Neuronal stem cell (in vitro differentiated cells): ENCODE measurements at places on chromosomes 12 and 14.

- no peaks in the 10 kb centered on the region for H3K36me3 ChIP-seq
- H3K27me3 ChIP-seq: no peaks in the 10 kb centered on the region
- peaks cover 6% of the 10 kb centered on the region for H3K4me1 ChIP-seq
- H3K27ac ChIP-seq: no peak overlapping the region
- H3K4me3 ChIP-seq: no peak overlapping the region
- no peak for DNase-seq
Observed at GRCh38 chr12:46555406-46555852, 182.9 kb upstream of the SLC38A2 start.

DNA sequence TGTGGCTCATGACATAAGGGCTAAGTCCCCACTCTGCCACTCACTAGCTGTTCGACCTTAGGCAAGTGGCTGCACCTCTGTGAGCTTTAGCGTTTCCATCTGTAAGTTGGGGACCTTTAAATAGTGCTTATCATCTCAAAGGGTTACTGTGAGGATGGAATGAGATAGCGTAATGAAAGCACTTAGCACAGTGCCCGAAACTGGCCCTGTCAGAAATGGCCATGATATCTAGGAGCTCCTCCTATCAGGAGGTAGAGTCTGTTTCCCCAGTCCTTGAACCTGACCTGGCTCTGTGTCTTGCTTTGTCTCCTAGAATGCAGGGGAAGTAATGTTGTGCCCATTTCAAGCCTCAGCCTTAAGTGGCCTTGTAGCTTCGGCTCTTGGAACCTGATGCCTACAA lies 211.0 kb downstream of the RBM19 start:
- no peaks in the 10 kb centered on the region for H3K4me1 ChIP-seq
- no peak overlapping the region for H3K4me3 ChIP-seq
- H3K27me3 ChIP-seq: no peaks in the 10 kb centered on the region
- H3K36me3 ChIP-seq: no peaks in the 10 kb centered on the region
- no peak for DNase-seq
- no peak overlapping the region for H3K27ac ChIP-seq

GRCh38 chr12:93047118-93047517 lies 118.0 kb upstream of the EEA1 start:
- no peak for DNase-seq
- H3K4me3 ChIP-seq: no peak overlapping the region
- peaks cover 8% of the 10 kb centered on the region for H3K4me1 ChIP-seq
- H3K36me3 ChIP-seq: no peaks in the 10 kb centered on the region
- no peak overlapping the region for H3K27ac ChIP-seq

DNA sequence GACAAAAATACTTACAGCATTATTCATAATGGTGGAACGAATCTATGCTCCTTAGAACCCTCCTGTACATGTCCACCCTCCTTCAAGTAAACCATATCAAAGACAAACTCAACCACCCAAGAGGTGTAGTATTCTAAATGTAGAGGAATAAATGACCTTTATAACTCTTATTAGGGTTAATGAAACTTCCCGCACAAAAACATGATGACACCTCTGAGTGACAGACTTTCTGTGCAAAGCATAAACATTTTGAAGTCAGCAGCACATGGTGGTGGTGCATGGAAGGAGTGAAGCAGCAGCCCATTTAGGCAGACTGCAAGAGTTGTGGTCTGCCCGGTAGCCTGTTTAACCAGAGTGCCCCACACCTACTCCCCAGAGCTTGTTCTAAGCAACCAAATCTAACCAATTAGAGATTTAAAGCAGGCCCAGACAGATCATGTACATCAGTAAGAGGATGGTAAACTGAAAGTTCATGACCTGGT lies 615 bp upstream of the ASB8 start:
- no peak for DNase-seq
- peak overlapping the region; percentile 36 for H3K27ac ChIP-seq
- H3K27me3 ChIP-seq: no peaks in the 10 kb centered on the region

GRCh38 chr14:95244587-95244986 lies 75.1 kb downstream of the CLMN start:
- H3K4me3 ChIP-seq: no peak overlapping the region
- H3K36me3 ChIP-seq: no peaks in the 10 kb centered on the region
- H3K4me1 ChIP-seq: peaks cover 5% of the 10 kb centered on the region
- no peak overlapping the region for H3K27ac ChIP-seq
- H3K27me3 ChIP-seq: no peaks in the 10 kb centered on the region
- DNase-seq: no peak

DNA sequence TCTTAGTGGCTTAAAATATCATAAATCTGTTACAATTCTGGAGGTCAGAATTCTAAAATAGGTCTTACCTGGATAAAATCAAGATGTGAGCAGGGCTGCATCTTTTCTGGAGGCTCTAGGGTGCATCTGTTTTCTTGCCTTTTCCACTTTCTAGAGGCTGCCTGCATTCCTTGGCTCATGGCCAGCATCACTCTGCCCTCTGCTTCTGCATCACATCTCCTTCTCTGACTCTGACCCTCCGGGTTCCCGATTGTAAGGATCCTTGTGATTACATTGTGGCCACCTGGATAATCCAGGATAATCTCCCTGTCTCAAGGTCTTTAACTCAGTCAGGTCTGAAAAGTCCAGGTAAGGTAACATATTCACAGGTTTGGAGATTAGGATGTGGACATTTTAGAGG lies 11.0 kb upstream of the BMP4 start:
- H3K36me3 ChIP-seq: no peaks in the 10 kb centered on the region
- peaks cover 10% of the 10 kb centered on the region for H3K4me1 ChIP-seq
- H3K27me3 ChIP-seq: peaks cover 42% of the 10 kb centered on the region

GRCh38 chr14:68250927-68251768 lies 431.6 kb downstream of the RAD51B start:
- peaks cover 39% of the 10 kb centered on the region for H3K4me1 ChIP-seq
- no peak overlapping the region for H3K27ac ChIP-seq
- DNase-seq: no peak
- no peaks in the 10 kb centered on the region for H3K36me3 ChIP-seq
- H3K27me3 ChIP-seq: no peaks in the 10 kb centered on the region

DNA sequence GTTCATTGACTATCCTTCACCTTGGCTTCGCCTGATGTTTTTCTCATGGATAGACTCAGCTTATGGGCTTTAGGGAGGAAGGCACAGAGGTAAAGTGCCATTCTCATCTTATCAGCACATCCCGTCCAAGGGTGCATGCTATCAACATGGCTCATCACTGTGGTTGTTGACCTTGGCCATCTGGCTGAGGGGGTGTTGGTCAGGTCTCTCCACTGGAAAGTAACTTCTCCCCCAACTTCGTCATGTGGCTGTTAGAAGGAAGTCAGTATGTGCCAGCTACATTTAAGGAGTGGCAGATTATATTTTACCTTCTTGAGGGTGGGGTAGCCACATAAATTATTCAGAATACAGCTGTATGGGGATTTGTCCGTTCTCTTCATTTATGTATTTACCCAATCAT lies 68.9 kb downstream of the EML1 start:
- peaks cover 10% of the 10 kb centered on the region for H3K36me3 ChIP-seq
- H3K4me1 ChIP-seq: no peaks in the 10 kb centered on the region
- no peak for DNase-seq
- no peak overlapping the region for H3K27ac ChIP-seq
- H3K4me3 ChIP-seq: no peak overlapping the region
- H3K27me3 ChIP-seq: no peaks in the 10 kb centered on the region

DNA sequence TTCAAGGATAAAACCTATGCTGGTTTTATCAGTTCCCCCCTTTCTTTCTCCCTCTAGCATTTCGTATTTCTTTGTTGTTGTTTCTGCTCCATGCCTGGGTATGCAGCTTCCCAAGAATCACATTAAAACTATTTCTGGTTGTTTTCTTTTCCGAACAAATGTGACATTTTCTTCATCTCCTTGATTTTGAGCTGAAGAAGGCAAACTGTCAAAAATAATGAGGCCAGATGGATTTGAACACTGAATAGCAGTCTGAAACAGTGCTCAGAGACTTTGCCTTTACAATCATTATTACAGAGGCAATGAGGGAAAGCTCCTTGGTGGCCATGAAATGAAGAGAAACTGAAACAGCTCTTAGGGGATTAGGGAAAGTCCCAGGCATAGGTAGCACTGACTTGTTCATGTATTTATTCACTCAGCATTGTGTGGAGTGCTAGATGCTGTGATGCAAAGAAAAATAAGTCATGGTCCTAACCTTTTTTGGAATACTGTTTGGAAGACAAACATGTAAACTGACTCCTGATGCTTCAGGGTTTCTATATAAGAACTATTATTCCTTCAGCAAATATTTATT lies 319.5 kb downstream of the FUT8 start:
- no peaks in the 10 kb centered on the region for H3K36me3 ChIP-seq
- no peak overlapping the region for H3K4me3 ChIP-seq
- no peaks in the 10 kb centered on the region for H3K4me1 ChIP-seq
- H3K27ac ChIP-seq: no peak overlapping the region
- no peak for DNase-seq

GRCh38 chr14:71399057-71399487 lies 491.8 kb downstream of the PCNX1 start:
- no peak overlapping the region for H3K4me3 ChIP-seq
- DNase-seq: no peak
- no peaks in the 10 kb centered on the region for H3K36me3 ChIP-seq

DNA sequence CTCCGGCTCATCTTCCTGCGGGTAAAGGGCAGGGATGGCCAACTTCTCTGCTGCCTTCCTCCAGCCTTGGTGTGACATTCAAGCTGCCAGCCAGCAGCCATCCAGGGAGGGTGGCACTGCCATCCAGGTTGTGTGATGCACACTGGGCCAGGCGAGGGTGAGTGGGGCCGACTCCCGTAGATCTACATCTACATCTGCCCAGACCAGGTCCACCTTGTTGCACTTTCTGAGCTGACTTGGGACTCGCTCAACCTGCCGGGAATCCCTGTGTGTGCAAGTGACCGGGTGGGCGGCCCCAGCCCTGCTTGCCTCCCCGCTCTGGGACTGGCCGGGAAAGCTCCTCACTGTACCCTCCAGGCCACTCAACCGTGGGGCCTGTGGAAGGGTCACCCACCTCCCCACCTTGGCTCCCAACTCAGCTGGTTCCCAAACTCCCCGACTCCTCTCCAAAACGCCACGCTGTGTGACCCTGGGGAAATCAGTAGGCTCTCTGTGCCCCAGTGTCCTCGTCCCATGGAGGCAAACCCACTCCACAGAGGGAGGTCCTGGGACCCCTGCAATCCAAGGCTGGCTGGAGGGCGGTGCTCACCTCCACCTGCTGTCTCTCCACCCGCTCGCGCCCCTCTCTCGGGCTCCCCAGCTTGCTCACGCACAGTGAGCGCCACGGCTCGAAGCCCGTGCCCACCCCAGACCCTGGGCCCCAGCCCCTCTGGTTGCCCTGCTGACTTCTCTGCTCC lies 14.7 kb downstream of the JAG2 start:
- no peaks in the 10 kb centered on the region for H3K4me1 ChIP-seq
- H3K4me3 ChIP-seq: no peak overlapping the region
- no peak for DNase-seq
- H3K27me3 ChIP-seq: peaks cover 15% of the 10 kb centered on the region

- H3K27me3 ChIP-seq: no peaks in the 10 kb centered on the region
- DNase-seq: no peak
- no peak overlapping the region for H3K27ac ChIP-seq
- no peak overlapping the region for H3K4me3 ChIP-seq
- H3K36me3 ChIP-seq: no peaks in the 10 kb centered on the region
- peaks cover 5% of the 10 kb centered on the region for H3K4me1 ChIP-seq
Observed at GRCh38 chr12:116067892-116068291, 209.6 kb downstream of the MED13L start.

DNA sequence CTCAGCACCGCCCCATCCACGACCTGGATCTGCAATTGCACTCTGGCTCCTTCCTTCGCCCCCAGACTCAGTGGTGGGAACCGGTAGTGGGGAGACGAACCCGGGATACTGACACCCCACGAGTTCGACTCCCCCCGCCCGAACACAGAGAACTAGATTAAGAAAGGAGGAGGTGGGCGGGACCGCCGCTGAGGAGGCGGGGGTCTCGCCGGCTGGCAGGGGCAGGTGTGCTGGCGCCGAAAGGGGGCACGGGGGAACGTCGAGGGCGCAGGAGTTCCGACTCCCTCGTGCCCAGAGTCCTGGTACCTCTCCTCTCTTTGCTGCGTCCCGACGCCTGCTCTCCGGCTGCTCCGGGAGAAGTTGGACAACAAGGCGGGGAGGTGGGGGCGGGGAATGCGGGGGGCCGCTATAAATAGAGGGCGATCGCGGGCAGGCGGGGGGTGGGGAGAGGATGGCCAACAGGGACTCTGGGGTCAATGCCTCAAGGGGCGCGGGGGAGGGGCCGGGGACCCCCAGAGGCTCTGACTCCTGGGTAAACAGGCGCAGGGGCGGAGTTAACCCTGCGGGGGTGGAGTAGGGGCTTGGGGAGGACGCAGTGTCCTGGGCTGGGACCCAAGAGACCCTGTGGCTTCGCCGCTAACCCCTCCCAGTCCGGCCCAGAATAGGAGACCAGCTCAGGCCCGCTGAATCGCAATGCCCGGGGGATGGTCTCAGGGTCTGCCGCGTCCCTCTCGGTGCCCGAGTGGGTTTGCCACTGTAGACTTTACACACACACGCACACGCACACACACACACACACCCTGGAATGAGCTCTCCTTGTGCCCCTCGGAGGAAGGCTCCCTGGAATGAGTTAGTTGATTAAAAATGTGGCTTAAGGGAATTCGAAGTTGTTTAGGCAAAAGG lies 761 bp upstream of the NDRG2 start:
- peak; percentile 31 for DNase-seq
- H3K4me1 ChIP-seq: peaks cover 4% of the 10 kb centered on the region
- no peak overlapping the region for H3K27ac ChIP-seq
- H3K36me3 ChIP-seq: no peaks in the 10 kb centered on the region
- H3K4me3 ChIP-seq: peak overlapping the region; percentile 72

- no peak overlapping the region for H3K27ac ChIP-seq
- H3K27me3 ChIP-seq: no peaks in the 10 kb centered on the region
- H3K4me3 ChIP-seq: no peak overlapping the region
- no peaks in the 10 kb centered on the region for H3K36me3 ChIP-seq
- no peak for DNase-seq
Observed at GRCh38 chr12:131422187-131422520, 288.7 kb upstream of the SFSWAP start.

- H3K4me3 ChIP-seq: no peak overlapping the region
- H3K27ac ChIP-seq: no peak overlapping the region
- H3K4me1 ChIP-seq: no peaks in the 10 kb centered on the region
- H3K27me3 ChIP-seq: no peaks in the 10 kb centered on the region
Observed at GRCh38 chr12:18296909-18297280, 35.6 kb downstream of the PIK3C2G start.
